Smooth muscle cell of bladder (primary cell): ENCODE measurements at places on chromosomes 12 and 14. TPM values are rescaled to one million over a fixed set of nuclear protein-coding genes. Genes with fewer than 3 reads are reported as not detected.

SYT1 gene
- total RNA-seq = 1.6 and 2.0 TPM in 2 replicates

CTSG gene
- total RNA-seq = not detected in 2 replicates

PROX2 gene
- total RNA-seq = not detected in 2 replicates

ZNF605 gene
- total RNA-seq = 8.1 and 10.1 TPM in 2 replicates

WSCD2 gene
- not detected in 2 replicates for total RNA-seq

CLEC4C gene
- total RNA-seq = not detected in 2 replicates

ZC3H10 gene
- 5.7 and 6.6 TPM in 2 replicates for total RNA-seq

HNF1A gene
- total RNA-seq = 0.09 TPM in 1 of 2 replicates, not detected in the other

NUBPL gene
- 8.6 and 9.5 TPM in 2 replicates for total RNA-seq

VPS29 gene
- total RNA-seq = 35.4 and 55.4 TPM in 2 replicates

LRP10 gene
- 40.8 and 66.0 TPM in 2 replicates for total RNA-seq

ATXN2 gene
- total RNA-seq = 15.6 and 22.2 TPM in 2 replicates

MFAP5 gene
- total RNA-seq = 20.3 and 95.2 TPM in 2 replicates

RILPL1 gene
- 5.0 and 9.5 TPM in 2 replicates for total RNA-seq

ATP6V1D gene
- total RNA-seq = 116 and 132 TPM in 2 replicates

LTBR gene
- total RNA-seq = 52.3 and 71.6 TPM in 2 replicates

PLBD1 gene
- 1.1 and 3.2 TPM in 2 replicates for total RNA-seq

FSCB gene
- not detected in 2 replicates for total RNA-seq

GDF3 gene
- not detected in 2 replicates for total RNA-seq

ZDHHC22 gene
- total RNA-seq = not detected in 2 replicates

TGM1 gene
- total RNA-seq = 0.71 and 1.6 TPM in 2 replicates

OS9 gene
- total RNA-seq = 180 and 267 TPM in 2 replicates

RGS6 gene
- total RNA-seq = not detected in 2 replicates

MYF5 gene
- total RNA-seq = not detected in 2 replicates

GLIPR1L2 gene
- total RNA-seq = 0.55 and 0.71 TPM in 2 replicates

FZD10 gene
- under 0.01 TPM in 1 of 2 replicates, not detected in the other for total RNA-seq

IQSEC3 gene
- 1.4 and 1.6 TPM in 2 replicates for total RNA-seq

PLEK2 gene
- total RNA-seq = 3.0 and 3.7 TPM in 2 replicates

C12orf50 gene
- total RNA-seq = under 0.01 TPM in 1 of 2 replicates, not detected in the other

RBMS2 gene
- total RNA-seq = 10.2 and 10.5 TPM in 2 replicates

RNASE7 gene
- total RNA-seq = not detected in 2 replicates

CMKLR1 gene
- total RNA-seq = 0.09 and 0.14 TPM in 2 replicates

CYP46A1 gene
- total RNA-seq = under 0.01 and 0.74 TPM in 2 replicates

KCNC2 gene
- total RNA-seq = not detected in 2 replicates

CDH24 gene
- 3.3 and 6.2 TPM in 2 replicates for total RNA-seq

RTN1 gene
- total RNA-seq = 1.6 and 2.7 TPM in 2 replicates

CLEC4D gene
- not detected in 2 replicates for total RNA-seq

PIWIL1 gene
- not detected in 2 replicates for total RNA-seq

RHOJ gene
- 2.0 and 3.4 TPM in 2 replicates for total RNA-seq

BMP4 gene
- total RNA-seq = 11.5 and 30.2 TPM in 2 replicates

SSTR1 gene
- 3.0 and 5.2 TPM in 2 replicates for total RNA-seq
